ENCODE measurements at places on chromosomes 3 and 15.

DNA sequence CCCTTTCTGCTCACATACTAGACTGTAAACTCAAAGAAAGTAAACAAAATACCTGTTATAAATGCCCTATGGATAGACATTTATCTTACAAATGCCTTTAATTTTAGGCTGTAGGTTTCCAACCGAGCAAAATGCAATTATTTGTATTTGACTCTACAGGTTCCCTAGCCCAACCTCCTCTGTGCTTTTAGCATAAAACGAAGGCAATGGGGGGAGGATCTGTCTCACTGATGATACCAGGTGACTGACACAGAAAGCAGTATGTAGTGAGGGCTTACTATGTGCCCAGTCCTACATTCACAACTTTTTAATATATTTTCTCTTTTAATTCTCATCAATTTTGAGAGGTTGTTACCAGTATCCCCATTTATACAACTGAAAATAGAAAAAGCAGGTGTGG lies 87.4 kb downstream of the OXNAD1 start:
- DNase-seq: no peak

DNA sequence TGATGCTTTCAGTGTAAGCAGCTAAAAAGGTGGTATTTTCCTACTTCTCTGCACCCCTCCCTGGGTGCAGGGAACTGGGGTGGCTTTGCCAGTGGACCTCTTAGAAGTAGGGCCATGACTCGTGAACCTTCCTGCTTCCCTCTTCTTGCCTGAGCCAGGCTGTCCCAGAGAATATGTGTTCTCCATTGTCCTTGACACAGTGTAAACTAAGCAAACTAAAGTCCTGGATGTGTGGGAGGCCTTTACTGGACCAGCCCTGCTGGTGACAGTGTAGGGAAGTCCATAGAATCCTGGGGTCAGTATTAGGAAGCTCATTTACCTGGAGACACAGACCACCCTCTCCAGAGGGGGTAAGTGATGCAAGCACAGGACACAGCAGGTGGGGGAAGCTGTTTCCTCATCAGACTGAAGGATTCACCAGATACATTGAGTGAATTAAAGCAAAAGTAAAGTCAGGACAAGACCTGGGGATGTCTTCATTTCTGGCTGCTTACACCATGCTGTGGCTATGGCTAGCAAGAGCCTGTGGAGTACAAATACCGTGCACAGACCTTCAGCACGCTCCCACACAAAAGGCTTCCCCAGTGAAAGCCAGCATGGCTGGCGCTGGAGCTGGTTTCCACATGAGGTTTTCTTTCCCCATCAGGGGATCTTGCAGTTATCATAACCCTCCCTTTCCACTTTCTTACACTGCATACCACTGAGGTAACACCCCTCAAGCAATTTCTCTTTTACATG lies 64.8 kb upstream of the LPP start:
- no peak for DNase-seq

GRCh38 chr15:38853608-38854007 lies 289.0 kb upstream of the RASGRP1 start:
- no peak for DNase-seq

GRCh38 chr3:182829761-182830405 lies 36.6 kb downstream of the ATP11B start:
- DNase-seq: no peak

DNA sequence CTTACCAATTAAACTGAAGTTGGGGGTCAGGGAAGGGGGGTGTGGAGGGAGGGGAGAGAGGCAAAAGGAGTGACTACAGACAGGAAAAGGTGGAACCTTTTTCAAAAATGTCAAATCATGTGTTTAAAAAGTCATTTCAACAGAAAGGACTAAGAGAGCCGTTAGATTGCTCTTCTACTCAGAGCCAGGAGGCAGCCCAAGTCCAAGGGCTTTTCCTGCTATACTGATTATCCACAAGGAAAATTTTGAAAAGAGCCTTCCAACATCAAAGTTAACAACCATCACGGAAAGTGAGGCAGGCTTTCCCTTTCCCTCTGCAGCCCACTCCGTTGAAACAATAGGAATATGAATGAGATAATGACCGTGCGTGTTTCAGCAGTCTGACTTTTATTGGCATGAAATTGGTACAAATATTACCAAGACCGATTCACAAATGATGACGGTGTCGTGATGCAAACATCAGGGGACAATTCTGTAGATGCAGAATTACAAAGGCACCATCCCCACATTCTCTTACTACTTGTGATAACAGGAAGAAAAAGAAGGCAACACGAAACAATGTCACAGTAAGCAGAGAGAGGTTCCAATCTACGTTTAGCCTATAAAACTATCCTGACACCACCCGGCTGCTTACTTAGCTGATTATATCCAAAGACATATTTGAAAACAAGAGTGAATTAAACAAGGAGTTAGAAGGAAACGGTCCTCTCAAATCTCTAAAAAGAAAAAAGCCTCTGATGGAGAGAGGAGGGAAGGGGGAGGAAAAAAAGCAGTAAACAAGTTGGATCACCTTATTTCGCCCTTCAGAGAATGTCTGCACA lies 453.7 kb downstream of the FOXP1 start:
- no peak for DNase-seq

- DNase-seq: no peak
Observed at GRCh38 chr3:13296662-13297061, 123.5 kb downstream of the NUP210 start.
